Endodermal cell (in vitro differentiated cells): ENCODE measurements at places on chromosomes 11 and 22.
A peak's percentile ranks its signal among the peaks of the same experiment; 100 is the strongest.

- DNase-seq: peak; percentile 73
These were observed 50.9 kb upstream of the CDON start for GRCh38 chr11:126113515-126113957.

GRCh38 chr11:103649401-103649895 lies 387.0 kb upstream of the DDI1 start:
- DNase-seq: no peak

DNA sequence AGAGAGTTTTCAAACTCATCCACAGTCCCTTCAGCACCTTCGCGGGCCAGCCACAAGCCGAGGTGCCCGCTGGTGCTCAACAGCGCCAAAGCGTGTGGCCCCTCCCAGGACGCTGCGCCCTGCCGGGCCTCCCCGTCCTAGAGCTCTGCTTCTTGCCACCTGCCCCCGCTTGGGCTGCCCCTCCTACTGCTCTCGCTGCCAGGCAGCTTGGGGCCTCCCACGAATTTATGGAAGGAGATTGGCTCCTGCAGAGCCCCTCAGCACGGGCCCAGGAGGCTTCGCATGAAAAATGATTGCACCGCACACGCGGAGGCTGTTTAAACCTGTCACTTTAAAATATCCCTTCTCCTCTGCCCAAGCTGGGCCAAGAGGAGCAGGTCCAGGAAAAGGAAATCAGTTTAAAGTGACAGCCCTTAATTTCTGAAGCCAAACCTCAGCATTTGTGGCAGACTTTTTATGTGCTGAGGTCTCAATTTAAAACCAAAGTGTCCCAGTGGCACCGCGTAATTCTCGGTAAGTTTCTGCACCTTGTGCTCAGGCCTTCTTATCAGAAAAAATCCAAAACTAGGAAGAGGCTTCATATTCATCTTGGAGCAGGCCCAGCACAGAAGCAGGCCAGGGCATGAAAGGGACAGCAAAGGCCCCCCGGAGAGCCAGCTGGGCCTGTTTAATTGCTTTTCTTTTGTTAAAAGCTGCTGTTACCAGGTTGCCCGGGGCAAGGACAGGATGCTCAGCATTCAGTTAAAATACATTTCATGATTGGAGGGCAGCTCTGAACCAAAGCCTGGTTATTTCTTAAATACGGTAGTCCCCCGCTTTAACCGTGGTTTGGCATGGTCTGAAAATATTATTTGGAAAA lies 303.6 kb downstream of the OPCML start:
- peak; percentile 89 for DNase-seq

DNA sequence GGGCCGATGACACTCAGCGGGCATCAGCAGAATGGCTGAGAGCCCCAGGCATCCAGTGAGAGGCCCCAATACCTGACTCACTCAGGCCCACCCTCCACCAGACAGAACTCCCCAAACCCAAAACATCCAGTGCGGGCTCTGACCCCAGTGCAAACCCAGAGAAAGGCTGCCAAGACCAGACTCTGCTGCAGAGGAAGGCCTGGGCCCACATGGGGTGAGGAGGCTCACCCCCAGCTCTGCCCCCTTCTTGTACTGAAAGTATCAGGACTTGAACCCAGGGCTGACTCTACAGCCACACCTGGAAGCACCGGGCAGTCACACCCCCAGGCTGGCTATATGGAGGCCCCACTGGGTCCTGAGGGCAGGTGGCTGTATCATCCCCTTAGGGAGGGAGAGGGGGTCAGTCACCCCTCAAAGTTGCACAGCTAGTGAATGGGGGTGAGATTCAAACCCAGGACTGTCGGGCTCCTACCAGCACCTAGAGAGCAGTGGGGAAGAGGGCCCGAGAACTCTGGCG lies 49.3 kb downstream of the IGLL1 start:
- DNase-seq: peak; percentile 17

DNA sequence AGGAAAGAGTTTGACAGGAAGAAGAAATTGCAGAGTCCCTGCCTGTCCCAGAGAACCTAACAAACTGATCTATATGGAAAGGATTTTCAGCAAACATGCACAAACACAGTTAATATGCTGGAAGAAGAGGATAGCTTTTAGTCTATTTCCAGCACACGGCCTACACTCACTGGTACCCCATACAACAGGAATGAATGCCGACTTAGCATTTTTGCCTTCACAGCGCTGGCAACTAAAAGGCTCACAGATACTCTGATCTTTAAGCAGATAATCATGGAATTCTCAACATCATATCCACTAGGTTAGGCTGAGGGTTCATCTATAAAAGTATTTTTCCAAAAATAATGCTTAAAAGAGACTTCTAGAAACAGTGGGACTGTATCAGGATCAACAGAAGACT lies 9.8 kb upstream of the TUBA8 start:
- DNase-seq: peak; percentile 6

- DNase-seq: no peak
These were observed 9.5 kb downstream of the FOLR3 start for GRCh38 chr11:72144807-72145565.

GRCh38 chr11:84014539-84014938 lies 728.4 kb upstream of the CCDC90B start:
- DNase-seq: no peak

- peak; percentile 69 for DNase-seq
These were observed 25.5 kb upstream of the GRK2 start for GRCh38 chr11:67240576-67241389.

GRCh38 chr11:66881927-66882452 lies 25.1 kb downstream of the LRFN4 start:
- DNase-seq: no peak

- DNase-seq: peak; percentile 34
These were observed 154.9 kb downstream of the CACNA1I start for GRCh38 chr22:39725351-39726035.

GRCh38 chr11:121722431-121723245 lies 269.9 kb upstream of the SORL1-AS1 start:
- peak; percentile 92 for DNase-seq

GRCh38 chr11:127873478-127873877 lies 713.9 kb downstream of the ETS1 start:
- no peak for DNase-seq
